Inflammatory macrophage (primary cell): ENCODE measurements at places on chromosomes 3 and 15.

- no peak for DNase-seq
Measured at GRCh38 chr15:29825227-29825626, 3.0 kb upstream of the TJP1 start.

DNA sequence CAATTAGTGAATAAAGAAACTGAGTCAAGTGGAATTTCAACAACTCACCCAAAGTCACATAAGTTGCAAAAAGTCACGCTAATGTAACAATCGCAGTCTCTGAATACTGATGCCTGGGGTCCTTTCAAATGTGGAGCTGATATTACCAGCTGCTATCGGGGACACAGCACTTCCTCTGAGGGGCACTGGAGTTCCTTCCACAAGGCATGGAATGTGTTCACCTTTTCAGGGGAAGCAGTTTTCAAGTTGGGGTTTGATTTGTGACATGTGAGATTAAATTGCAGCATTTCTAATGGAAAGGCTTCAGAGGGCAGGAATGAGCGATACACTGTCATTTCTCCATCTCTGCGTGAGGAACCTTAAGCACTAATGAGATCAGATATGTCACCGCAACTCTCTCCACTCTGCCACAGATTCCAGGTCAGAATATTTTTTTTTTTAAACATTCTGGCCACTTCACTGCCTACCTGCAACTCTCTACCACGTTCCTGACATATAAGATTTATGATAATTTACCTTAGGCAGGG, 807.2 kb upstream of the CFAP20DC start:
- no peak for DNase-seq

- DNase-seq, result no peak
Measured at GRCh38 chr3:53728606-53729005, 117.6 kb downstream of the CHDH start.

DNA sequence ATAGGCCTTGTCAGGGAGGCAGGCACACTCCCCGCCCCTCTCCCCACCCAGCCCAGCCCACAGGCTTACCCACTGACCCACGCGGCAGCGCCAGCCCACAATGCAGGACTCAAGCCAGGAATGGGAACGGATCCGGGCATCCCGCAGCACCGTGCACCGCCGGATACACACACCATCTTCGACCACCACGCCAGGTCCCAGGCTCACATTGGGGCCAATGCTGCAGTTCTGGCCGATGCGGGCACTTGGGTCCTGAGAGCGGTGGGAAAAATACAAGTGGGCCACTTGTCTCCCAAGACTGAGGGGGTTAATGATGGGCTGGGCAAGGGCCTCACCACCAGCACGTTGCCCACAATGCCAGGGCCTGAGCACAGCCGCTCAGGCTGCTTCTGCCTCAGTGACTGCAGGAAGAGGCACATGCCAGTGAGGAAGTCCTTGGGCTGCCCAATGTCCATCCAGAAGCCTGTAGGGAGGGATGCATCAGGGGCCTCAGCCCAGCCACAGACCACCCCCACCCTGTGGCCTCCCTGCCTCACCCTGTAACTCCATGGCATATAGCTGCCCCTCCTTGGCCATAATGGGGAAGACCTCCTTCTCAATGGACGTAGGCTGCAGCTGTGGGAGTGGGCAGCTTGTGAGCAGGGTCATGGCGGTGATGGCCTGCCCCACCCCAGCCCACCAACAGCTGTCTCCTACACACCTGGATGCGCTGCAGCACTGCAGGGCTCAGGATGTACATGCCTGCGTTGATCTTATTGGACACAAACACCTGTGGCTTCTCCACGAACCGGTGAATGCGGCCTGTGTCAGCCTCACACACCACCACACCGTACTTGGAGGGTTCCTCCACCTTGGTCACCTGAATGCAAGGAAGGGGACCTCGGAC, 1.6 kb downstream of the GMPPB start:
- no peak for DNase-seq

DNA sequence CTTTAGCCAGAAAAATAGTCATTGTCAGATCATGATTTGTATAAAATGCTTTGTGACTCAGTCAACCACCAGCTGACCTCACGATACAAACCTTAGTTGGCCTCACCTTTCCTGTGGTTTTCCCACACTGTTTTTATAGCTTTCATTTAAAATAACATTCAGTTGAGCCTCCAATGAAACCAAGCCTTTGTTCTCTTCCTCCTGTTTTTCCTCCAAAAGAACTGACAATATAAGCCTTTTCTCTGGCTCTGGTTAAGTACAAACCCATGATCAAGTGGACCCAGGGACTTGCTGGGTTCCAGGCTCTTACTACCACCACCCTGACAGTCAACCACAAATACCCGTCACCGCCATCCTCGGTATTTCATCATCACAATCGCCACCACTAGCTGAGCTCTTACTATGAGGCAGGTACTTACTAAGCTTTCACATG, 81.7 kb downstream of the TAMM41 start:
- no peak for DNase-seq

- no peak for DNase-seq
Measured at GRCh38 chr3:120425572-120426250, 25.1 kb downstream of the FSTL1 start.

- no peak for DNase-seq
Measured at GRCh38 chr3:106025151-106025722, 156.4 kb upstream of the CBLB start.

GRCh38 chr3:143847787-143848631, at the start of gene SLC9A9:
Gene SLC9A9, minus strand, starts transcription at chr3:143848468. Its CDS starts 146 bp downstream, at chr3:143848322.
- peak; percentile 75 for DNase-seq

GRCh38 chr15:49110158-49110944, 45.0 kb downstream of the COPS2 start:
- no peak for DNase-seq

- peak; percentile 83 for DNase-seq
Measured at GRCh38 chr15:69126054-69126469, 34.4 kb upstream of the GLCE start.

DNA sequence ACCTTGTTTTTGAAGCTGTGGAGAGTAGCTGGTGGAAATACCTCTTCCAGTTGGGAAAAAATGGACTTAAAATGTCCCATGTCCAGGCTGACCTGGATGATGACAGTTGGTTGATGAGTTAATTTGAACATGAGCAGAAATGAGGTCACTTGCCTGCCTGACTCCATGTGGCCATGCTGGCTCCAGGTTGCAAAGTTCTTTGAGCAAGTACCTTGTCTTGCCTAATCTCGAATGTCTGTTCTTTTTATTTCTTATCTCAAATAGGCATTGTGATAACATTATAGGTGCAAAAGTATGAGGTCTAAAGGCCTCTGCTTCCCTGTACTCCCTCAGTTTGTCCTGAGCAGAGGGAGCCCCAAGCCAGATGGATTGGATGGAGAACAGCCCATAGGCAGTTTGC, 9.0 kb downstream of the MAPKBP1 start:
- DNase-seq, result no peak

GRCh38 chr15:37034835-37035748, 65.3 kb downstream of the MEIS2 start:
- no peak for DNase-seq

- no peak for DNase-seq
Measured at GRCh38 chr3:98777801-98778220, 14.7 kb downstream of the ST3GAL6 start.

- DNase-seq, result no peak
Measured at GRCh38 chr3:147119346-147119745, 287.0 kb downstream of the ZIC4 start.

- DNase-seq, result no peak
Measured at GRCh38 chr15:56207711-56208110, 36.0 kb downstream of the RFX7 start.

GRCh38 chr3:71228156-71228866, 355.2 kb downstream of the FOXP1 start:
- no peak for DNase-seq

DNA sequence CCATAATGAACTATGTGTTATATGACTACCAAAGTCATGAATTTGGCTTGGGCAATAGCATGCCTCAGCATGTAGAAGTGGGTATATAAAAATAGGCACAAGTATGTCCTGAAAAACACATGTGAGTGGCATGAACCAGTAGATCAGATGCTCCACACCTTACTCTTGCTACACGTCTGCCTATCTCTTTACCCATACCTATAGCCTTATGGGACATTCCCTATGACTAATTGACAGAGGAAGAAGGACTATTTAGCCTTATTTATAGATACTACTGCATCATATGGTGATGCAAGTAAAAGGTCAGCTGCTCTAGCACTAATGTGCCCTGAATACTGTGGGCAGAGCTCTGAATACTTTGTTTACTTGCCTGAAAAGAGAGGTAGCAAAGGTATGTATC, 81.0 kb upstream of the ZPLD1 start:
- DNase-seq, result no peak
